ENCODE measurements at places on chromosomes 5 and 9.

DNA sequence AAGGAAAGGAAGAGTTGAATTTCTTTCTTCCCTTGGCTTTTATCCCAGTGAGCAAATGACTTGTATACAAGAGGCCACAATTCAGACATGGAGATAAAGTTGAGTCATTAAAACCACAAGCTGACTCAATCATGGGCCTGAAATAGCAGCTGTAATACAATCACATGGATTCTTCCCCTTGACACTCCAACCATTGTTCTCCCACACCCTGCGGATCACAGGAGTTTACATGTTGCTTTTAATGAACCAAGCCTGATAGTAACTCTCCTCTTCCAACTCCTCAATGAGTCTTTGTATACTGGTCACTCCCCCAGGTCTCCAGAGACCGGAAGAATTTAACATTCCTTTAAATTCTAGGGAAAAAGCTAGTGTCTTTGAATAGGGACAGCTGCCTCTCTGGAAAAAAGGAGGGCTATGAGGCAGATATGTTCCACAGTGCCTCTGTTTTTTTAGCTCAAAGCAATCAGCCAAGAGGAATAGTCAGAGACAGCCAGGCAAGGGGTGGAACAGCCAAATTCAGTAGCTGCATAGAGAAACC lies 32.4 kb downstream of the PCDHGC5 start:
- DNase-seq = no peak

- DNase-seq = no peak
Measured at GRCh38 chr9:112080831-112081542, 94.1 kb downstream of the SUSD1 start.

GRCh38 chr9:119955276-119955675 lies 586.0 kb upstream of the BRINP1 start:
- no peak for DNase-seq

- no peak for DNase-seq
Measured at GRCh38 chr9:25254051-25254450, 424.2 kb downstream of the TUSC1 start.
